ENCODE measurements at places on chromosomes 13 and 19. TPM values are rescaled to one million over a fixed set of nuclear protein-coding genes. Genes with fewer than 3 reads are reported as not detected.

- no peak overlapping the region for H3K27ac ChIP-seq
- no peak for DNase-seq
These were observed 74.2 kb upstream of the ZNF536 start for GRCh38 chr19:30297969-30298368.

The LPAR6 gene
- 15.9 TPM for total RNA-seq

The HNRNPL gene
- total RNA-seq: 216 TPM

GRCh38 chr19:1840541-1841115 is 7.7 kb downstream of the REXO1 start:
- no peaks in the 10 kb centered on the region for H3K36me3 ChIP-seq
- no peak overlapping the region for H3K27ac ChIP-seq
- no peaks in the 10 kb centered on the region for H3K27me3 ChIP-seq

The OR4F17 gene
- not detected for total RNA-seq

GRCh38 chr13:95192998-95193397 is 108.3 kb downstream of the ABCC4 start:
- H3K27ac ChIP-seq: no peak overlapping the region
- no peaks in the 10 kb centered on the region for H3K4me1 ChIP-seq
- H3K4me3 ChIP-seq: no peak overlapping the region
- DNase-seq: no peak
- H3K27me3 ChIP-seq: no peaks in the 10 kb centered on the region

DNA sequence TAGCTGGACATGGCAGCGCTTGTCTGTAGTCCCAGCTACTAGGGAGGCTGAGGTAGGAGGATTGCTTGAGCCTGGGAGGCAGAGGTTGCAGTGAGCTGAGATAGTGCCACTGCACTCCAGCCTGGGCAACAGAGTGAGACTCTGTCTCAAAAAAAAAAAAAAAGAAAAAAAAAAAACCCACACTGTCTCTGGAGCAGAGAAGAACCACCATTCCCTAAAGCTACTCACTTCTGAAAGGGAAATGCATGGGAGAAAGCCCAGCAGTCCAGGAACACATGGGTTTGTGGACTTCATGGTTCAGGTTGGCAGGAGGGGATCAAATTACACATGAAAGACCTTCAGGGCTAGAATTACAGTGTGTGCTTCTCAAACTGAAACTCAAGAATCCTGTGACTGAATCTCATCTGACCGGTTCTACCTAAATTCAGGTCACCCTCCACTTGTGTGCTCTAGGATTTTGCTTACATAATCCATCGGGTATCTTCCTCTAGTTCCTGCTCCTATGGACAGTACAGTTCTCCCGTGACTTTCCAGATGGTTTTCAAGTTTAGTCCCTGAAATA is 30.2 kb upstream of the CPB2 start:
- no peak overlapping the region for H3K27ac ChIP-seq
- DNase-seq: no peak
- no peak overlapping the region for H3K4me3 ChIP-seq
- H3K4me1 ChIP-seq: no peaks in the 10 kb centered on the region
- H3K27me3 ChIP-seq: no peaks in the 10 kb centered on the region

DNA sequence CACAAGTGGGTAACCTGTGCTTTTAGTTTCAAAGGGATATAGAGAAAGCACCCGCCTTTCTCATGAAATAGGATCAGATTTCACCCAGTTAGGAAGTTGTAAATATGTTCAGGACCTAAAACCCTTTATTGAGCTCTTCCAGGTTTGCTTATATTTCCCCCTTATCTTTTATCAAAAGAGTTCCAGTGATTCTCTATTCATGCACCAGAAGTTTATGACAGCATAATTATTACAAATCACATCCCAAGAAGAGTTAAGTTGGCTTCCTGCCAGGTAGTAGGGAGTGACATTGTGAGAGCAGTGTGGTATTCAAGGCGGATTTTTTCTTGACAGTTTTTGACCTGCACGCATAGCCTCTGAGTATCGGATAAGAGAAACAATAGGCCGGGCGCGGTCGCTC is 190.3 kb downstream of the STK24 start:
- H3K27me3 ChIP-seq: no peaks in the 10 kb centered on the region
- H3K36me3 ChIP-seq: no peaks in the 10 kb centered on the region
- no peak for DNase-seq
- H3K27ac ChIP-seq: no peak overlapping the region
- no peaks in the 10 kb centered on the region for H3K4me1 ChIP-seq

GRCh38 chr19:39296906-39297305 is 699 bp downstream of the IFNL1 start:
- no peak overlapping the region for H3K4me3 ChIP-seq
- H3K4me1 ChIP-seq: no peaks in the 10 kb centered on the region
- no peak overlapping the region for H3K27ac ChIP-seq
- no peak for DNase-seq
- H3K27me3 ChIP-seq: no peaks in the 10 kb centered on the region

DNA sequence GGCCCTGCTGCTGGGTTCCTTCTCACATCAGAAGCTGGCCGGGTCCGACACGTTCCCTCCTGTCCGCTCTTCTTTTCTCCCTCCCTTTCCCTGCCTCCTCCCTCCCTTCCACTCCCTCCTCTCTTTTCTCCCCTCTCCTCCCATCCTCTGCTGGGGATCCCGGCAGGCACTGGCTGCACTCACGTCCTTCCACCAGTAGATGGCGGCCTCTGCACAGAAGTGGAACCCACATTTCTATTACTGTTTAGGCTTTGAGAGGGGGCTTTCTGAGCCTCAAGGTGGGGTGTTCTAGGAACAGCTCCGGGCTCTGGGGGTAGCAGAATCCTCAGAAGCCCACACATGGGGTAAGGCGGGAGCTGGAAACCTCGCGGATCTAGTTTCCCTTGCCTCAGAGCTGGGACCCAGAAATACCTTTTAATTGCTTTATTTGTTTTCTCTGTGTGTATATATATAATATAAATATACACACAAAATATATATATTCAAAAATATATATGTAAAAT is 294.2 kb downstream of the ZNF536 start:
- H3K36me3 ChIP-seq: no peaks in the 10 kb centered on the region
- H3K4me3 ChIP-seq: no peak overlapping the region
- no peak overlapping the region for H3K27ac ChIP-seq
- peaks cover 4% of the 10 kb centered on the region for H3K4me1 ChIP-seq
- no peaks in the 10 kb centered on the region for H3K27me3 ChIP-seq

- no peak overlapping the region for H3K4me3 ChIP-seq
- no peaks in the 10 kb centered on the region for H3K36me3 ChIP-seq
- H3K27ac ChIP-seq: peak overlapping the region; percentile 86
- DNase-seq: no peak
- H3K4me1 ChIP-seq: peaks cover 28% of the 10 kb centered on the region
These were observed 29.6 kb downstream of the COL4A2 start for GRCh38 chr13:110336681-110337080.

- no peak overlapping the region for H3K4me3 ChIP-seq
- peaks cover 3% of the 10 kb centered on the region for H3K4me1 ChIP-seq
- H3K36me3 ChIP-seq: no peaks in the 10 kb centered on the region
- H3K27me3 ChIP-seq: no peaks in the 10 kb centered on the region
- DNase-seq: no peak
These were observed 567.4 kb downstream of the FGF9 start for GRCh38 chr13:22238269-22238668.

GRCh38 chr13:32707471-32707870 is 121.2 kb downstream of the PDS5B start:
- H3K27ac ChIP-seq: no peak overlapping the region
- H3K27me3 ChIP-seq: no peaks in the 10 kb centered on the region
- H3K4me3 ChIP-seq: no peak overlapping the region
- no peaks in the 10 kb centered on the region for H3K36me3 ChIP-seq
- DNase-seq: no peak

DNA sequence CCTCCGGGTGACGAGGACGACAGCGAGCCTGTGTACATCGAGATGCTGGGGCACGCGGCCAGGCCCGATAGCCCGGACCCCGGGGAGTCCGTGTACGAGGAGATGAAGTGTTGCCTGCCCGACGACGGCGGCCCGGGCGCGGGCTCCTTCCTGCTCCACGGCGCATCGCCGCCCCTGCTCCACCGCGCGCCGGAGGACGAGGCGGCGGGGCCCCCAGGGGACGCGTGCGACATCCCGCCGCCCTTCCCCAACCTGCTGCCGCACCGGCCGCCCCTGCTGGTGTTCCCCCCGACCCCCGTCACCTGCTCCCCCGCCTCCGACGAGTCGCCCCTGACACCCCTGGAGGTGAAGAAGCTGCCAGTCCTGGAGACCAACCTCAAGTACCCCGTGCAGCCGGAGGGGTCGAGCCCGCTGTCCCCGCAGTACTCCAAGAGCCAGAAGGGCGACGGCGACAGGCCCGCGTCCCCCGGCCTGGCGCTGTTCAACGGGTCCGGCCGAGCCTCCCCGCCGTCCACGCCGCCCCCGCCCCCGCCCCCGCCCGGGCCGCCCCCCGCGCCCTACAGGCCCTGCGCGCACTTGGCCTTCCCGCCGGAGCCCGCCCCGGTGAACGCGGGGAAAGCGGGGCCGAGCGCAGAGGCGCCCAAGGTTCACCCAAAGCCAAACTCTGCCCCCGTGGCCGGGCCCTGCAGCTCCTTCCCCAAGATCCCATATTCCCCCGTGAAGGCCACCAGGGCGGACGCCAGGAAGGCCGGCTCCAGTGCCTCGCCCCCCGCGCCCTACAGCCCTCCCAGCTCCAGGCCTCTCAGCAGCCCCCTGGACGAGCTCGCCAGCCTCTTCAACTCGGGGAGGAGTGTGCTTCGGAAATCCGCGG is 511.3 kb downstream of the MYO16 start:
- no peaks in the 10 kb centered on the region for H3K27me3 ChIP-seq
- DNase-seq: no peak
- H3K4me1 ChIP-seq: no peaks in the 10 kb centered on the region
- no peaks in the 10 kb centered on the region for H3K36me3 ChIP-seq
- H3K27ac ChIP-seq: no peak overlapping the region

DNA sequence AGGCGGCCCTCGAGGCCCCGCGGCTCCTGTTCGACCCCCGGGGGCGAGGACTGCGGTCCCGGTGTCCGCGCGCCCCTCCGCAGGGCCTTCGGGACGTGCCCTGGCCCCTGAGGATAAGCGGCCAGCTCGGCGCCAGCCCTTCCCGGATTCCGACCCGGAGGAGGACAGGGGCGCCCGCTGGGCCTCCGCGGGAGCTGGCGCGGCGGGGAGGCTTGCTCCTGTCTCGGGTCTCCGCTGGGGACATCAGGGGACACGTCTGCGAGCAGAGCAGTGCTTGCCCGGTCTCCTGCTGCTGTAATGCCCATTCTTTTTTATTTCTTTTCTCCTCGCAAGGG is 829 bp downstream of the B3GLCT start:
- H3K4me1 ChIP-seq: peaks cover 4% of the 10 kb centered on the region
- peak overlapping the region; percentile 84 for H3K4me3 ChIP-seq
- H3K27ac ChIP-seq: peak overlapping the region; percentile 99
- no peaks in the 10 kb centered on the region for H3K36me3 ChIP-seq

DNA sequence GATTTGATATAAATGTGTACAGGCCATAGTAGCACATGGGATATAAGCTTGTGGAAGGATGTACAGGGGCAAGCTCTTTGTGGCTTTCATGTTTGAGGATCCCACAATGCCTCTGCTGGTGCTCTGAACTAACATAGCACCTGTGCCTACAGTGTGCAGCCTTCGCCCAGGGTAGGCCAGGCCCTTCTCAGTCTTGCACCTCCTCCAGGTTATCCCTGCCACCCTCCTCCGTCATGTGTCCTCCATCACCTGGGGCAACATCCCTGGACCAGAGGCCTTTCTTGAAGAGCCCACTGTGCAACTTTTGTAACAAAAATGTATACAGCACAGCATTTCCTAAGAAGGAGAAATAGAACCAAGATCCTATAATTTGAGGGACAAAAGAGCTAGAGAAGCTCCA is 306.8 kb downstream of the IRS2 start:
- H3K4me3 ChIP-seq: no peak overlapping the region
- H3K4me1 ChIP-seq: no peaks in the 10 kb centered on the region
- no peak for DNase-seq
- H3K36me3 ChIP-seq: no peaks in the 10 kb centered on the region
- H3K27me3 ChIP-seq: no peaks in the 10 kb centered on the region
- H3K27ac ChIP-seq: no peak overlapping the region

GRCh38 chr13:31090961-31091624 is 70.6 kb downstream of the HSPH1 start:
- H3K4me3 ChIP-seq: no peak overlapping the region
- no peaks in the 10 kb centered on the region for H3K27me3 ChIP-seq
- H3K36me3 ChIP-seq: no peaks in the 10 kb centered on the region
- H3K4me1 ChIP-seq: no peaks in the 10 kb centered on the region
- no peak for DNase-seq
- H3K27ac ChIP-seq: no peak overlapping the region

DNA sequence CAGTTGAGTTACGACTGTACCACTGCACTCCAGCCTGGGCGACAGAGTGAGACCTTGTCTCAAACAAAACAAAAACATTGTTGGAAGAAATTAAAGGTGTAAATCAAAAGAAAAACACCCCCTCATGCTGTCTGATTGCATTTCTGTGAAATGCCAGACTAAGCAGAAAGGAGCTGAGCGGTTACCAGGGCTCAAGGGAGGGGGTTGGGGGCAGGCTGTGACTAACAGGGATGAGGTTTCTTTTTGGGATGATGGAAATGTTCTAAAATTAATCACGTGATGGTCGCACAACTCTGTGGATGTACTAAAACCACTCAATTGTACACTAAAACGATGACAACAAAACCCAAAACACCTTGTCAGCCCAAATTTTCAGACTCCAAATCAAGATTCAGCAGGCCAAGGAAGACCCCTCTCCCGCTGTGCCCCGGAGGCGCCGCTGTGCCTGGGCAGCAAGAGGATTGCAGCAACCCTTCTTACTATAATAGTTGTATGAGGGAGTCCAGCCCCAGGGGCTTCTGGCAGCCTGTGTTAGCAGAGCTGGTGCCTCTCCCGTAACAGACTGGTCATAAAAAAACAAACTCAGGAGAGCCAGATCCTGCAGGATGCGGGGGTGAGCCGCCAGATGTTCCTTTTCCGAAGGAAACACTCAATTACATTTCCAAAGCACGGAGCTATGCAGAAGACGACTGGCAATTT is 20.9 kb downstream of the CAPS start:
- H3K27ac ChIP-seq: no peak overlapping the region
- H3K36me3 ChIP-seq: no peaks in the 10 kb centered on the region
- no peaks in the 10 kb centered on the region for H3K27me3 ChIP-seq
- no peak overlapping the region for H3K4me3 ChIP-seq
- peak; percentile 46 for DNase-seq

The ZNF780B gene
- 27.3 TPM for total RNA-seq

DNA sequence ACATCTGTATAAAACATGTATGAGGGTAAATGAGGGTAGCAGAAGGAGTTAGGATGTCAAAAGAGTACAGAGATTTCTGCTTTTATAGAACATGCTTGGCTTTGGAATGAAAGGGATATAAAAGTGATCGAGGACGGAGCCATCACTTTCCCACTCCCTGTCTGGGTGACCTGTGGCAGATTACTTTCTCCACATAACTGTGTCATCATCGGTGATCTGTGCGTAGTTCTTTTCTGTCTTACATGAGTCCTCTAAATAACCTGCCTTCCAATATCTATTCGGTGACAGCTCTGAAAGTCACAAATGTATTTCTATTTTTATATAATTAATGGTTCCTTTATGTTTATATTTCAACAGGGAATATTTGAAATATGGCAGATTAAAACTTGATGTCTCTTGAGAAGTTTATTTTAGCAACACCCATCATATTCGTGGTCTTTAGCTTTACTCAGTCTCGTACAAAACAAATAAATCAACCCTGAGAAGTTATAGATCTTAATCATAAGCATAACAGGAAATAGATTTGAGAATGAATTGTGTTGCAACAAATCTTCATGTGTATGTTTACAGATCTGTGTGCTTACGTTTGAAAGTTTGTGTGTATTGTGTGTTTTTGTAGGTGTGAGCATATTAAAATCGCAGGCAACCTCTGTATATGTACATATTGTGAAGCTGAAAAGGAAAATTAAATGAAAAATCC is 1094.3 kb downstream of the EFNB2 start:
- H3K36me3 ChIP-seq: no peaks in the 10 kb centered on the region
- DNase-seq: no peak

Measured in ovary (tissue), 10 donors.